Activated naive CD8-positive, alpha-beta T cell treated with anti-CD3 and anti-CD28 coated beads, Interleukin-2, amount 10 ng/mL, durations not matched to agents 7 days and 5 days (primary cell): ENCODE measurements at places on chromosomes 2 and 18.
A peak's percentile ranks its signal among the peaks of the same experiment; 100 is the strongest.

- DNase-seq = no peak
These were observed 73.4 kb downstream of the DTNA start for GRCh38 chr18:34783501-34783900.

GRCh38 chr2:159933040-159933726 lies 129.2 kb downstream of the PLA2R1 start:
- no peak for DNase-seq

- no peak for DNase-seq
These were observed 437.6 kb downstream of the DLGAP1 start for GRCh38 chr18:4017480-4017879.

- no peak for DNase-seq
These were observed 94.3 kb upstream of the ITGB6 start for GRCh38 chr2:160294339-160294803.

DNA sequence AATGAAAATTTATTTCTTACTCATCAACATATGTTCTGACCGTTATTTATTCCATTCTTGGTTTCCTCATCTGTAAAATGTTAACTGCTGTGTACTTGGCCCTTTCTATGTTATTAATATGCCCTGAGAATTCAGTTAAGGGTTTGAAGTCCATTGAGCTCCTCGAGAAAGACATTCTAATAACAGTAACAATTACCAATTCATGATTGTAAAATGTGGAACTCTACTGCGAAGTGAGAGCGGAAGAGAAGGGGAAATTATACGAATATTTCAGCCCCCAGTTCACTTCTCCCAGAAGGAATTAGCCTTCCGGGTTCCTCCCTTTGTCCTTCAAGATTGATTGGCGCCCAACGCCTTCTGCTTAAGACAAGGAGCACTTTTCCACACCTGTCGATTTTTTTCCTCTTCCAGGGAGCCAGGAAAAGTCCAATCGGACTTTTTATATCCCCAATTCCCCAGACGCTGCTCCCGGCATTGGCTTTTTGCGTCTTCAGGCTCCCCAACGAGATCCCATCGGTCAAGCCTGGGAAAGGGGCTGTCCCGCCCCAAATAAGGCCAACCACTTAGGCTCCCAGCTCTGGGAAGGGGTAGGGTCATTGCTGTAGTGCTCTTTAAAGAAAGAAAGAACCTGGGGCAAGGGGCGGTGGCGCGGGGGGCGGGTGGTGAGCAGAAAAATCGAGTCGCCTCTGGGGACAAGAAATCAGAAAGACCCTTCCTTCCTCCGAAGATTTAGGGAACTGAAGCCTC lies 1.6 kb downstream of the DSC2 start:
- no peak for DNase-seq

GRCh38 chr2:46719487-46719886 lies 196.1 kb downstream of the MCFD2 start:
- no peak for DNase-seq

DNA sequence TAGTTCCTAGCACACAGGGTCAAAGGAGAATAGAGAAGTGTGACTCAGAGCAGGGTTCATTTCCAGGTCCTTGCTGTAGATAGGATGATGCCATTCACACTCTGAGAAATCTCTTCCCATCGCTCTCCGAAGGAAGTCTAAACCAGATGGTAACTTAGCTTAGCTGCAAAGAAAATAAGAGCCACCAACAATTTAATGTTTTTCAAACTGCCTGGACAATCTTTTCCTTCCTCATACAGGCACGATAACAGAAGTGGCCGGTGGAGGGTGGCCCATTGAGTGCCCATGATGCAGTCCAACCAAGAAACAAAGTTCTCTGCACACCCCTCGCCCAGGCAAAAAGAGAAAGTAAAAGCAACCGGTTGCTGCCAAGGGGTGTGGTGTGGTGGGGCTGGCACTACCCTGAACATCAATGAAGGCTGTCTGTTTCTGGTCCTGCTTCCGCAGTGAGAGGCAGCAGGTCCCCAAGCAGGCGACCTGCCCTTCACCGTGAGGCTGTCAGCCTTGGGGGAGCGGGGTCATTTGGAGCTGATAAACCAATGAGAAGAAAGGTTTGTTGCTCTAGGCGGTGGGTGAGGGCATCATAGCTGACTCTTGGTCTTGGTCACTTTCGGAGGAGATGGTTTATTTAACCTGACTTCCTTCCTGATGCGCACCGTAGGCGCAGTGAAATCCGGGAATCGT lies 105.6 kb upstream of the CD302 start:
- peak; percentile 65 for DNase-seq

GRCh38 chr2:38290332-38290731 lies 86.7 kb downstream of the ATL2 start:
- DNase-seq = no peak

- no peak for DNase-seq
These were observed 1.6 kb upstream of the ANKRD44 start for GRCh38 chr2:197312186-197312585.

GRCh38 chr2:38598200-38598990 lies 4.3 kb downstream of the HNRNPLL start:
- no peak for DNase-seq

DNA sequence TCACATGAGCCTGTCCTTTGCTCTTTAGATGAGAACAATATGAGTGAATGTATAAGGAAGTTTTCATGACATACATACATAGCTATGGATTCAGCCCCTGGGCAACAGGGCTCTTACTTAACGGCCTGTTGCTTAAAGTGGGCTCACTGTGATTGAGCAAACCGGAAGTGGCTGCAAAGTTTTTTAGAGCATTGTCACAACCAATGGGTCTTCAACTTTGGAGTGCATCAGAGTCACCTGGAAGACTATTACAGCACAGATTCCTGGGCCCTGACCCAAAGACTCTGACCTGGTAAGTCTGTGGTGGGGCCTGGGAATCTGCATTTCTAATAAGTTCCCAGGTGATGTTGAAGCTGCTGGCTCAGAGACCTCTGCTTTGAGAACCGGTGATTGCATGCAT lies 106.3 kb upstream of the SEC11C start:
- no peak for DNase-seq

GRCh38 chr2:175161-175786 lies 88.6 kb downstream of the SH3YL1 start:
- DNase-seq = no peak
